ENCODE measurements at places on chromosomes 12 and 14.
A peak's percentile ranks its signal among the peaks of the same experiment; 100 is the strongest.

DNA sequence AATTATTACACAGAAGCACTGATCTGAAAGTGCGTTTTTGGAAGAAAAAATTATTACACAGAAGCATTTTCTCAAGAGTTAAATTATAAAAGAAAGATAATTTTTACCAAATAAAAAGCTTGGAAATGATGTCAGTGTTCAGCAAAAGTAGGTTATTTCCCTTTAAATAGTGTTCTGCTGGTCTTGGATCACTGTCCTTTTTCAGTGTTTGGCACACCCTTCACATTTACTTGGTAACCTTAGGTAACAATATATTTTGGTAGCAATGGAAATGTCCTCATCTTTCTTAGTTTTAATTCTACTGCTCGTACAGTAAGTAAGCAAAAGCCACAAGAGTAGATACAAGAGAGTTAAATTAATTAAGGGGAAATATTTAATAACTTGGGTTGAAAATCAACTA is 40.3 kb downstream of the FERMT2 start:
- DNase-seq, result no peak

- DNase-seq, result no peak
Measured at GRCh38 chr12:119685375-119685774, 17.4 kb downstream of the PRKAB1 start.

DNA sequence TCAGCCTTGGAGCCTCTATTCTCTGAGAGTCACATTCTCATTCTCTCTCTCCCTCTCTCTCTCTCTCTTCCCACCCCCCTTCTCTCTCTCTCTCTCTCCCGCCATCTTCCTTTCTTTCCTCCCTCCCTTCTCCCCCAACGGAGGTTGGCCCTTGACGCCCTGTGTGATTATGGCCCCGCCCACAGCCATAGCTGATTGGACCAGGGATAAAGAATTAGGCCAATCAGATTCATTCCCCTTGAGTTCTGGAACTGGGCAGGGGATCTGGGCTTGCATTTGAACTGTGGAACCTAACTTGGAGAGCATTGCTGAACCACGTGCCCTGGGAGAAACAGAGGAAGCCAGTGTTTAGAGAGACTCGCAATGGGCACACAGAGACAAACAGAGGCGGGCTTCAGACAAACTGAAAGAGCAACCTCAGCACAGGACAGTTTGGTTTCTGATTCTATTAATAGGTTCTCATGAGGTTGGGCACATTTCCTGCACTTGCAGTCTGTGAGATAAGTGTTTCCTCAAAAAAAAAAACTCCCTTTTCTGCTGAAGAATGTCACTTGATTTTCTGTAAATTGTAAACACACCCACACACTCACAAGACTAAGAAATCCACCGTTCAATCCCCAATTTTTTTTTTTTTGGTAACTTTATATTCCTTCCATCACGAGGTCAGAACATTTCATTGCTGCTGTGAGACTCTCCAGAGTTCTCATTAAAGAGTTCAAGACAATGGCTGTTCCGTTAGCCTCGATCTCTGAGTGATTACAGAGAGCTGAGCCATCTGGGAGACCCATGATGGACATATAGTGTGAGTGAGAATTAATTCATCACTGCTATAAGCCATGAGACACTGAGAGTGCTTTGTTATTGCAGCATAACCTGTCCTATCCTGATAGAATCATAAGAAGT is 3.5 kb upstream of the P2RX7 start:
- peak; percentile 77 for DNase-seq

DNA sequence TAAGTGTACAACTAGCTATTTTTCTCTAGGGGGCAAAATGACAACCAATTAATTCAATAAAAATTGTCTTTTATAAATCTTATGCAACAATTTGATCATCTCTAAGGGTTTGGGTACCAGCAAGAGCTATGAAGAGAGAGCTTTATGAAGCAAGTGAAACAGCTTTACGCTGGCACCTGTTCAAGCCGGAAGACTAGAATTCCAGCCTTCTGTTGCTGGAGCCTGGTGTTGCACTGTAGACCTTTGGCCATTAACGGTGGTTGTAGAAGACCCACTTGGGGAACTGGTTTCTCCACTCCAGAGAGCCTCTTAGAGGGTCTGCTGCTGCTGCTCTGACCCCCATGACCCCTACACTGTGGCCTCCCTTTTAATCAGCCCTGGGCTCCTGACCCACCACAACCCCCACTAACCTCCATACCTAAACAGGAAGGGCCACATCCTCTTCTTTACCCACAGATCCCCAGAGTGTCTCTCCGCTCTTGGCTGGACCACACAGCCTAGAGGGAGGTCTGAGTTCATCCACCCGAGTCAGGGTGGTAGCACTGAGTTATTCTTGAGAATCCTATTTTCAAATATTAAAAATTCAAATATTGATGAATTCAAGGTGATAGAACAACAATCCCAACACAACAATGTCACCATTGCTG is 54.6 kb upstream of the STON2 start:
- DNase-seq, result no peak

DNA sequence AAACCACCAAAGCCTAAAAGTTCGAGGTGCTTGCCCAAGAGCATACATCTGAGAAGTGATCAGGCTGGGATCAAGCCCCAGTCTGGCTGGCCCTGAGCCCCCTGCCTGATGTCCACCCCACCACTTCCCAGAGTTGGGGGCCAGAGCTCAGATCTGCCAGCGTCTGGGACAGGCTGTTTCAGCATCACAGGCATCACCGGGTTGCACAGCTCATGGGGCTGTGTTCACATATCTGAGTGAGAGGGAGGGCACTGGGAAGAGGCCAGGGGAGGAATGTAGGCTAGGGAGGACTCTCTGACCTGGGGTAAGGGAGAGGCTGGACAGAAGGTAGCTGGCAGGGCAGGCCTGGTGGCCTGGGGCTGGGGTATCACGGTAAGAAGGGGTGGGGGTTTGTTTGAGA is 6.0 kb downstream of the TGM1 start:
- DNase-seq, result no peak

GRCh38 chr14:99518441-99519346 is 37.5 kb downstream of the CCNK start:
- peak; percentile 44 for DNase-seq

- peak; percentile 23 for DNase-seq
Measured at GRCh38 chr12:121465921-121466793, 66.2 kb downstream of the RNF34 start.

DNA sequence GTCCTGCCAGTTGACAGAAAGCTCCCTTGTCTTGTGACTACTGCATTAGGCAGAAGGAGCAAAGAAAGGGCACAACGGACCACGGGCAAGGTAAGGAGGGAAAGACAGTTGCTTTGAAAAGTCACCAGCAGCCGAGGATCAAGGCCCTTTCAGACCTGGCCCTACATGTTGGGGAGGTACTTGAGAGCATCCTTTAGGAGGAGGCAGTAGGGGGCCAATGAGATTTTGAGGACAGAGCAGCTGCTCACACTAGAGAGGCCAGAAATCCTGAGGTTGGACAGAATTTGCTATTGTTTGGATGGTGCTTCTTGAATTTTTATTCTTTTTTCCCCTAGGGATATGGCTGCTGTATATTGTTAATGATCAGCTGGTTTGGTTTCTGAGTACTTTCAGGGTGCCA is 135.5 kb upstream of the PZP start:
- DNase-seq, result no peak

GRCh38 chr12:100554608-100555077 is 18.8 kb upstream of the GAS2L3 start:
- DNase-seq, result peak; percentile 86

DNA sequence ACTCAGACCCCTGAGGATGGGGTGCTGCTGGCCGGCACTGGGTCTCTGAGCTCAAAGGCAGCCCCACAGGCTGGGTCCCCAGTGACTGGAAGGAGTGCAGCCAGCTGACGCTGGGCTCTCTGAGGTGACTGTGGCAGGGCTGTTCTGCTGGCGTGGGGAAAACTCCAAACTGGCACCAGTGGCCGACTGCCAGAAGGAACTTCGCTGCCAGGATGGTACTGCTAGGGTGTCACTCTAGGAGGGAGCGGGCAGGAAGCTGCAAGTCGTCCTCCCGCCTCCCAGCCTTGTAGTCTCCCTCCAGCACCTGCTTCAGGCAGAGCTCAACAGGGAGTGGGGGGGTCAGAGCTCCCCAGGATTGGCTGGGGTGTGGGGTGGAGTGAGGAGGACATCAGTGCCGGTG is 41.3 kb downstream of the CDC42BPB start:
- no peak for DNase-seq

- DNase-seq, result no peak
Measured at GRCh38 chr12:46617167-46617566, 208.6 kb downstream of the SLC38A4 start.

GRCh38 chr14:55684956-55685584 is 105.1 kb downstream of the KTN1 start:
- no peak for DNase-seq

DNA sequence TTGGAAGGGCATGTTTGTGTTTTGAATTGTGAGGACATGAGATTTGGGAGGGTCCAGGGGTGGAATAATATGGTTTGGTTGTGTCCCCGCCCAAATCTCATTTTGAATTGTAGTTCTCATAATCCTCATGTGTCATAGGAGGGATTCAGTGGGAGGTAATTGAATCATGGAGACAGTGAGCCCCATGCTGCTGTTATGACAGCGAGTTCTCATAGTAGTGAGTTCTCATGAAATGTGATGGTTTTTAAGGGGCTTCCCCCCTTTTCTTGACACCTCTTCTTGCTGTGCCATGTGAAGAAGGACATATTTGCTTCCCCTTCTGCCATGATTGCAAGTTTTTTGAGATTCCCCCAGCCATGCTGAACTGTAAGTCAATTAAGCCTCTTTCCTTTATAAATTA is 260.0 kb downstream of the DUSP6 start:
- no peak for DNase-seq

DNA sequence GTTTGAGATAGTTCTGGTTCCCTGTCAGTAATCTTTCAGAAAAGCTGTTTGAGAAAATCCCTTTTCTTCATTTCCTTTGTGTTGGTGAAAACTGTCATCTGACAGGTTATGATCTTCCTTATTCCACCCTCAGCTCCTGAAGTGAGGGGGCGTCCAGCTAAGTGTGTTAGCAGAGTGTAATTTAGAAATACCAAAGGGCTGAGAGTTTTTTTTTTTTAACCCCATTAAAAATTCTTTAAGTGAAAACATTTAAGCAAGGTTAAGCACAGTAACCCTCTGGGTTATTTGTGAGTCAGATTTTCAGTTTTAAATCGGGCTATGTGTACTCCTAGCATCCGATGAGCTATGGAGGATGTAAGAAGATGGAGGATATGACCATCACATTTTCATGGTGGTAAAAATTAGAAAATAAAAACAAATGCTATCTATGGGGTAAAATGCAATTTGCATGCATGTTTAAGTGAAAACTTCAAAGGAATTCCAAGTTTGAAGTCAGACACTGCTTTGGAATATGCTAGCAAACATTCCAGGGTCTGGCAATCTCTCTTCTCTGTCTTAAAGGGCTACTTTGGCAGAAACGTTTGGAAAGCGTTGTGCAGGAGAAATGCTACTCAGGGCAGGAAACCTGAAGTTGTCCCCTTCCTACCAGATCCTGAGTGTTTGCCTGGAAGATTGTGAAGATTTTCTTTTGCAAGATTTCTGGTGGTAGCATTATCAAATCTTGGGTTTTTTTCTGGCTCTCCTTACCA is 197.0 kb upstream of the PRICKLE1 start:
- no peak for DNase-seq

DNA sequence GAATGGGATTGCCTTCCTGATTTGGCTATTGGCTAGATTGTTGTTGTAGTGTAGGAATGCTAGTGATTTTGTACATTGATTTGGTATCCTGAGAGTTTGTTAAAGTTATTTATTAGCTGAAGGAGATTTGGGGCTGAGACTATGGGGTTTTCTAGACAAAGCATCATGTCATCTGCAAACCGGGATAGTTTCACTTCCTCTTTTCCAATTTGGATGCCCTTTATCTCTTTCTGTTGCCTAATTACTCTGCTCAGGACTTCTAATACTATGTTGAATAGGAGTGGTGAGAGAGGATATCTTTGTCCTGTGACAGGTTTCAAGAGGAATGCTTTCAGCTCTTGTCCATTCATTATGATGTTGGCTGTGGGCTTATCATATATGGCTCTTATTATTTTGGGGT is 265.7 kb upstream of the MGAT4C start:
- DNase-seq, result no peak

- DNase-seq, result no peak
Measured at GRCh38 chr12:48750769-48751356, 34.4 kb upstream of the CCNT1 start.

DNA sequence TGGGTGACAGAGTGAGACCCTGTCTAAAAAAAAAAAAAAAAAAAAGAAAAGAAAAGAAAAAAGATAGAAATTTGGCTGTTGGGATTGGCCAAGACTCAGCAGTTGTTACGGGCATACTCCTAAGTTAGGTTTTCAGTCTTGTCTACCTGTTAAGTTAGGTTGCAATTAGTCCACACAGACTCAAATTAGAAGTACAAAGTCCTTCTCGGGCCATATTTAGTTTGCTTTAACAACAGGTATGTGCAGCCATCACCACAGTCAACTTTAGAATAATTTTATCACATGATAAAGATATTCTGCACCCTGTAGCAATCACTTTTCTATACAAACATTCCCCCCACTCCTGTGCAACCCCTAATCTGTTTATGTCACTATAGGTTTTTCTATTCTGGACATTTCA is 85.2 kb downstream of the WNK1 start:
- DNase-seq, result no peak

DNA sequence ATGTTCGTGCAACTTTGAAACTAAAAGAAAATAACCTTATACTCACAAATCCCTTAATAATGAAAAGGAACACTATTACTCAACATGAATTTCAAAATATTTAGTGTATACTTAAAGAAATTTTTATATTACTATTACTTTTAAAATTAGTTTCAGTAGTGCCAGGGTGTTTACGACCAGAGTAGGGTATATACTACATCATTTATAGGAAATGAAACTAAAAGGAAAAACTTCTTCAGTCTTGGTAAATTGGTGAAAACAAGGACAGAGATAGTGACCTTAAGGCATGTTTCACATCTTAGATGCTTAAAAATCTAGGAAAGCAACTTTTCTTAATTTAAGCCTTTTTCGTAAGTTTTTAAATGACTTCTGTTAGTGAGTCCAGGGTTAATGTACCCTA is 4.5 kb downstream of the USP15 start:
- no peak for DNase-seq

DNA sequence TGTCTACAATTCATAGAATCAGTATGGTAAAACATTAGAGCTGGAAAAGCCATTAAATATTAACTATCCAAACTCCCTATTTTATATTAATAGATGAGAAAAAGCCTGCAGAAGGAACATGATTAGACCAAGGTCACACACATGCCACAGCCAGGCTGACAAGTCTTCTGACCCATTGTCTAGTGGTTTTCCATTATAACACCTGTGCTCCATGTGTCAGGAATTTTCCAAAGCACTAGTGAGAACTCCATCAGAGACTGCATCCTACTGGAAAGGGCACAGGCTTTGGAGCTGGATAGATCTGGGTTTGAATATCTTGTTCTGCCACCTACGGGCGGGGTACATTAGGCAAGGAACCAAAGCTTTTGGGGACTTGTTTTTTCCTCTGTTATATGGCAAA is 325.5 kb downstream of the RAD51B start:
- DNase-seq, result peak; percentile 78

Measured in Caki2 (cell line).